Sciatic nerve (tissue), 2 donors: ENCODE measurements at places on chromosomes 13 and 19. TPM values are rescaled to one million over a fixed set of nuclear protein-coding genes. Genes with fewer than 3 reads are reported as not detected.
A peak's percentile ranks its signal among the peaks of the same experiment; 100 is the strongest.

- DNase-seq = peak; percentile 69
Observed at GRCh38 chr19:17575871-17576757, 20.7 kb downstream of the COLGALT1 start.

FFAR3 gene
- 0.76 TPM for total RNA-seq

MUC16 gene
- 1.3 TPM for total RNA-seq

KIR2DL1 gene
- not detected for total RNA-seq

GRCh38 chr19:5138606-5139582 lies 170.0 kb downstream of the KDM4B start:
- DNase-seq = no peak

DNA sequence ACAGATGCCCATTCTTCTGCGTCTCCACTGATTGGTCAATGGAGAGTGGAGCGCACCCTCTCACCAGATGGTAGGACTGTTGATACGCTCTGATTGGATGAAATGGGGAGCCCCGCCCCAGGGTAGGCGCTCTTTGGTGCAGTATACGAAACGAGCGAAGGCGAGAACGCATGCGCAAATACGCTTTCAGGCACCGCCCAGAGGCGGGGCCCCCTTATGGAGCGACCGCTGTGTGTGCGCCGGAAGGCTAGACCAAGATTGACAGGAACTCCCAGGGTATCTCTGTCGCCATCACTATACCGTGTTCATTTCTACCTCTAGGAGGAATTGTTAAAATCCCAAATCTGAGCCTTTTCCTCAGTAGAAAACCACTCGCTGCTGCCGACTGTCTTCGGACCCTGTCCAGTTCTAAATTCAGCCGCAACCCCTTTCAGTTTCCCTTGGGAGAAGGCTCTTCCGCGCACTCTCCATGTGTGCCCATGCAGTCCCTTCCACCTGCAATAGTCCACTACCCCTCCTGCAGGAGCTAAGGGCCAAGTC lies 720 bp upstream of the HNRNPL start:
- DNase-seq = no peak

ERICH6B gene
- not detected for total RNA-seq

DNA sequence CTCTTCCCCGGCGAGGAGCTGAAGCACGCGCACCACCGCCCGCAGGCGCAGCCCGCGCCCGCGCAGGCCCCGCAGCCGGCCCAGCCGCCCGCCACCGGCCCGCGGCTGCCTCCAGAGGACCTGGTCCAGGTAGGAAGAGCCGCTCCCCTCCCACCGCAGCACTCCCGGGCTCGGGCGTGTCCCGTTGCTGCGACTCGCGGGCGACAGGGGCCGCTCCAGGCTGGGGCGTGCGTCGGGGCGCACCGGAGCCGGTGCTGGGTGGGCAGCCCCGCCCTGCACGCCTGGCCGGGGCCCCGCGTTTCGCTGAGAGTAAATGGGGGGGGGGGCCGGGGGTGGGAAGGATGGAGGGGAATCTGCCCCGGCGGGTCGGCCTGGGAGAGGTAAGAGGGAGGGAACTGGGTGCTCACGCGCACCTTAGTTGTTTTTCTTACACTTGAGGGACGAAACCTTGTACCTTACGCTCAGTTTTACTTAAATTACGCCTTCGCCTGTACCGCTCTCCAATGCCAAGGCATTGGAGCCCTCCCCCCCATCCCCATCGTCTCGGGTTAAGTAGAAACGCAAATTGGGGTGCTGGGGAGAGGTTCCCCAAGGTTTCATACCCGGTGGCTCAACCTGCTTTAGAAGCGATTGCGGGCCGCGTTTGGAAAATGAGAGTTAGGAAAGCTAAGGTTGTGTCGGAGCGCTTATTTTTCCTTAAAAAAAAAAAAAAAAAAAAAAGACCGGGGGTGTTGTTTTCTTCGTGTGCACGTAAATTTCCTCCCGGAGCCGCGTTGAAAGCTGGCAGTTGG lies 850 bp downstream of the KLF5 start:
- peak; percentile 72 for DNase-seq

- no peak for DNase-seq
Observed at GRCh38 chr19:33339016-33339984, 34.2 kb upstream of the CEBPG start.

GRCh38 chr19:34580408-34580807 lies 96.6 kb downstream of the SCGB2B2 start:
- DNase-seq = no peak

GRCh38 chr19:12786952-12787351 lies 4.3 kb upstream of the JUNB start:
- DNase-seq = no peak

GRCh38 chr13:51625555-51626345 lies 41.5 kb downstream of the WDFY2 start:
- DNase-seq = no peak

GRCh38 chr13:50357586-50358118 lies 342.4 kb downstream of the KCNRG start:
- no peak for DNase-seq

GRCh38 chr13:38941353-38941945 lies 49.2 kb downstream of the STOML3 start:
- DNase-seq = no peak

DNA sequence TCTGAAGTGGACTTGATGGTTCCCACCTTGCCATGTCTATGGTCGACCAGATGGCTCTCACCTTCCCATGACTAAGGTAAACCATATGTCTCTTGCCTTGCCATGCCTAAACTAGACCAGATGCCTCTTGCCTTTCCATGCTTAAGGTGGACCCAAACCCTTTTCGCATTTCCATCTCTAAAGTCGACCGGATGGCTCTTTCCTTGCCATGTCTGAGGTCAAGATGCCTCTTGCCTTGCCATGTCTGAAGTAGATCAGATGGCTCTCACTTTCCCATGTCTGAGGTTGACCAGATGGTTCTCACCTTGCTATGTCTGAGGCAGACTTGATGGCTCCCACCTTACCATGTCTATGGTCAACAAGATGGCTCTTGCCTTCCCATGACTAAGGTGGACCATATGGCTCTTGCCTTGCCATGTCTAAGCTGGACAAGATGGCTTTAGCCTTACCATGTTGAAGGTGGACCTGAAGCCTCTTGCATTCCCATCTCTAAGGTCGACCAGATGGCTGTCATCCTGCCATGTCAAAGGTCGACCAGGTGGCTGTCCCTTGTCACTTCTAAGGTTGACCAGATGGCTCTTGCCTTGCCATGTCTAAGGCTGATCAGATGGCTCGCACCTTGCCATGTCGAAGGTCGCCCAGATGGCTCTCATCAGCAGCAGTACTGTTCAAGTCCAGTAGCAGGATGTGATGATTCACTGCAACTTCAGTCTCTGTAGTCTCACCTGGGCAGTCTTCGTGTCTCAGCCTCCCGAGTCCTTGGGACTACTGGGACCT lies 1439.4 kb downstream of the UQCRFS1 start:
- DNase-seq = no peak

GRCh38 chr13:98353750-98354149 lies 176.7 kb upstream of the RNF113B start:
- no peak for DNase-seq

- no peak for DNase-seq
Observed at GRCh38 chr19:55641426-55642152, 787 bp downstream of the ZNF580 start.

ZNF99 gene
- 0.49 TPM for total RNA-seq

DNA sequence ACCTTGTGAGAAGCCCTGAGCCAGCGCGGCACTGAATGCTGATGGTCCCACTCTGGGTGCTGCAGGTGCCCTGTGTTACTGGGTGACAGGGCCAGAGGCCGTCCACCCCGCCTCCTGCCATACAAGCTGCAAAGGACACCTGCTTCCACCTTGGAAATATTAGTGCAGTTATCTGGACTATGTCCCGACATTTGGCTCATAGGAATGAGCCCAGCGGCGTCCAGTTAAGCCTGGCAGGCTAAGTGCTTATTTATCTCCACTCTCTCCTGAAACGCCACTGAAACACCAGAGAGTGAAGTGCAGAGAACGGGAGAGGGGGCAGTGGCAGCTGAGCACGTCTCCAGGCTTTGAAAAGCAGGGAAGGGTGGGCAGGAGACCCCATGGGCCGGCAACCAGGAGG lies 145.8 kb downstream of the KDM4B start:
- DNase-seq = no peak

- no peak for DNase-seq
Observed at GRCh38 chr13:93539914-93540313, 313.3 kb downstream of the GPC6 start.

ICAM4 gene
- not detected for total RNA-seq

KLK15 gene
- total RNA-seq = not detected

- DNase-seq = no peak
Observed at GRCh38 chr13:75489502-75490263, 7.7 kb upstream of the TBC1D4 start.

DNA sequence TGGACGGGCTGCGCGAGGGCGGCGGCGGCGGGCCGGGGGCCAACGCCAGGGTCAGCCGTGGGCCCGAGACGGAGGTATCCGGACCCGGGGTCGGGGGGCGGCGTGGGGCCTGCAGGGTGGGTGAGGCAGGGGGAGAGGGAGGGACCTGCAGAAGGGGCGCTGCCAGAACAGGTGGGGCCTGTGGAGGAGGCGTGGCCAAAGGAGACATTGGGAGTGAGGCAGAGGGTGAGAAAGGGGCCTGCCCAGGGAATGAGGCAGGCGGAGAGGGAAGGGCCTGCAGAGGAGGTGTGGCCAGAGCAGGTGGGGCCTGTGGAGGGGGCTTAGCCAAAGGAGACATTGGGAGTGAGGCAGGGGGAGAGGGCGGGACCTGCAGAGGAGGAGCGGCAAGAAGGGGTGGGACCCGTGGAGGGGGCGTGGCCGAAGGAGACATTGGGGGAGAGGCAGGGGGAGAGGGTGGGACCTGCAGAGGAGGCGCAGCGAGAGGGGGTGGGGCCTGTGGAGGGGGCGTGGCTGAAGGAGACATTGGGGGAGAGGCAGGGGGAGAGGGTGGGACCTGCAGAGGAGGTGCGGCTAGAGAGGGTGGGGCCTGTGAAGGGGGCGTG lies 4.2 kb downstream of the PRR36 start:
- peak; percentile 77 for DNase-seq
